Left cardiac atrium (tissue), 4 donors: ENCODE measurements at places on chromosomes 2 and 18.
A peak's percentile ranks its signal among the peaks of the same experiment; 100 is the strongest.

DNA sequence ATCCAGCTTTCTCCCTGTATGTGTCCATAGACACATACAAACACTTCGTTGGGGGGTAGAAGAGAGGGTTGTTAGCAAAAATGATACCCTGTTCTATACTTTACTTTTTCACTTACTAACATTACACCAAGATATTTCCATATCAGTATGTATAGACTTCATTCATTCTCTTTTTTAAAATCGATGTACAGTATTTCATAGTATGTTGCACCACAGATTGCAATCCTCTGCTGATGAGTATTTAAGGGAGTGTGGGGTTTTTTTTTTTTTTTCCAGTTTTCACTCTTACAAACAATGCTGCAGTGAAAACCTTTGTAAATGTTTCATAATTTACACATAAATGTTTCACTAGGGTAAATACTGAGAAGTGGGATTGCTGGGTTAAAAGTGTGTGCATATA is 402.3 kb downstream of the LRATD1 start:
- DNase-seq: no peak

DNA sequence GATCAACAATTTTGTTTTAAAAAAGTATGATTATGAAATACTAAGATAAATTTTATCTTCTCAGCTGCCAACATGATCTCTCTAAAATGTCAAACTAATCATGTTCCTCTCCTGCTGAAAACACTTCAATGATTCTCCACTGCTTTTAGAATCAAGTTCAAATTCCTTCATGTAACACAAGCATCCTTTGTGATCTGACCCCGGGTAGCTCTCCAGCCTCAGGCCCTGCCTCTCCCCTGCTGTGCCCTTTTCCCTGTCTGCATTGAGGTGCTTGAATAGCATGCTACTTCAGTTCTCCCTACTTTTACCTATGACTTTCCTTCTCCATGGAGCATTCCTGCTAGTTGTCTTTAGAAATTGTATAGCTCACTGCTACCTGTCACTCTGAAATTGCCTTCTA is 274.8 kb downstream of the PDE11A start:
- DNase-seq: no peak

DNA sequence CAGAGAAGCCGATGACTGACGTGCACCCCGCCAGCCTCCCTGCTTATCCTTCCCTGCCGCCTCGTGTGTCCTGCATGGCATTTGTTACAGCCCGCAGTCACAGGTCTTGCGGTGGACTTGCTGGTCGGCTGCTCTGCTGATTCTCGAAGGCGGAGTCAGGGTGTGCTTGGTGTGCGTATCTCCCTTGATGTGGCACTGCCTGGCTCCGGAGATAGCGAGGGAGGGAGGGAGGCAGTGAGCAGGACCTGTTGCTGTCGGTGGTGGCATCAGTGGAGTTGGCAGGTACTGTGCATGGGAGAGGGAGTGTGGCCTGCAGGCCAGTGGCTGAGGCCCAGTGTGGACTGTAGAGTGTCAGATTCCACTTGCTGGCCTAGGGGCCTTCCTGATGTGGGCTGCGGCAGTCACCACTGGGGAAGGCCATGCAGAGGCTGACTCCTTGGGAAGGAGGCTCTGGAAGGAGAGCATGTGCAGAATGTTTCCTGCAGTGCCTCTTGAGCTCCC is 198.9 kb downstream of the AGAP1 start:
- DNase-seq: no peak

GRCh38 chr2:8685697-8686358 is 4.0 kb downstream of the ID2 start:
- DNase-seq: peak; percentile 77

GRCh38 chr2:132438691-132439090 is 22.1 kb downstream of the GPR39 start:
- DNase-seq: no peak

DNA sequence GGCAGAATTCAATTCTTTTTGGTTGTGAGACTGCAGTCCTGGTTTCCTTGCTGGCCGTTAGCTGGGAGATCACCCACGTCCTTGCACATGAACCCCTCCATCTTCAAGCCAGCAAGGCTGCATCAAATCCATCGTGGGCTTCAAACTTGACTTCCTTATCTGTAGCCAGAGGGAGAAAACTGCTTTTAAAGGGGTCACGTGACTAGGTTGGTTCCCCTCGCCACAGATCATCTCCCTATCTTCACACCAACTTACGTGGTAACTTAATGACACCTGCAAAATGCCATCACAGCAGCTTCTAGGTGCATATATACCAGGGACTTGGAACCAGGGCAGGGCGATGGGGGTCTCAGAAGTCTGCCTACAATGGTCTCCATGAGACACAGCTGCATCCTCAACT is 169.5 kb downstream of the MTCL1 start:
- DNase-seq: no peak

GRCh38 chr2:152718909-152719645 is 657 bp downstream of the ARL6IP6 start:
- no peak for DNase-seq

DNA sequence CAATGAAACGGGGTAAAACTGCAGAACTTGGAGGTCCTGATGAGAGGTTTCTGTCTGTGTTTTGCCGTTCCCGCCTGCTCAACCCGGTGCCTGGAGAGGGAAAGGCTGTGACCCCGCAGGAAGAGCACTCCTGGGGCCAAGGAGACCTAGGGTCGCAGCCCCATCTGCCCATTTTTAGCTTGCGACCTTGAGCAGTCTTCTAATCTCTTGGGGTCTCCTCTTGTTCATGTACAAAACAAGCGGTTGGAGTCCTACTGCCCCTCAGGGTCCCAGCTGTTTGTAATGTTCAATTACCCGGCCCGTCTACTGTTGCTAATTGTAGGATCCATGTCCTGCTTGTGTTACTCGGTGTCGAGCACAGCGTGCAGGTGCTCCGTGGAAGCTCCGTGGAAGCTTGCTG is 104.5 kb downstream of the PTGR3 start:
- DNase-seq: no peak

DNA sequence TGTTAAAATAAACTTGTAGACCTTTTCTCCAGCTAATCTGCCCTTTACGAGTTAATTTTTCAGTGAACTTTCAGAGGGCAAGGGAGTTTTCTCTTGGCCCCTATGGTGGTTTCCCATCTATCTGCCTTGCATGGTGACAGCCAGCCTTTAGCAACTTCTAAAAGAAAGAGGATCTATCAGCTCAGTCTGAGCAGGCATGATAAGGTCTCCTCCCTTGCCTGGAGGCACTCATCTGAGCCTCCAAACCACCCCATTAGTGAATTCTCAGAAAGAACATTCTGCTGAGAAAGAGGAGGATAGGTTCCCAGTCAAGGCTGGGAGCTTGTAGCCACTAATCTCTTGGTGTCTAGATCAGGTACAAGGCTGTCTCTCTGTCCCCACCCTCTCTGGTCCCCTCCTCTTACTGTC is 10.7 kb upstream of the GYPC start:
- DNase-seq: no peak

DNA sequence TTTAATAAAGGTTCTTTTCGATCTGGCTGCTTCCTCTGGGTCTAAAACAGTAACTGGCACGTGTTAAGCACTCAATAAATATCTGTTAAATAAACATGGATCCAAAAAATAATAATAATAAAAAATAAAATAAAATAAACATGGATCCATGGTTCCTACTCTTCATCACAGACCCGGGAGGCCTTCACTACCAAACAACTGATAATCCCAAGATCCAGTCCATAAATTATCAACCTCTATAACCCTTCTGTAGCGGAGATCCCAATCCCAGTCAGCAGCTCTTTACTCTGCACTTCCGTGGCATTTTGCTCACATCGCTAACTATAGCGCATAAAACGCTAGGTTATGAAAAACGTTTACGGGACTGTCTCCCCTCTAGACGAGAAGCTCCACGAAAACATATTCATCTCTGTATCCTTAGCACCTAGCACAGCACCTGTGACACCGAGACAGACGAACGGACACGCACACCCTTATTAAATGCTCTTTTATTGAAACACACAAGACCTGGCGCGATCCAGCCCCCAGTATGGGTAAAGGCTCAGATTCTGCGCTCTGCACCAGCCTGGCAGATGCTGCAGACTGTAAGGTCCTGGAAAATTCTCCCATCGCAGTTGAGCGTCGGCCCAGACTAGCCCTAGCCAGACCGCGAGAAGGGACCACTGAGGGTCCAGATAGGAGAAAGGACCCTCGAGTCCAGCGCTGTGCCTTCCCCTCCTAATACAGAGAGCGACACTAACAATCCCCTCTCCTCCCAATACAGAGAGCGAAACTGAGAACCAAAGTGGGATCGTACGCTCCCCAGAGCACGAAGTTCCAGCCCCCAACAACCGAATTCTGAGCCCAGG is 770 bp downstream of the NBAS start:
- DNase-seq: no peak

DNA sequence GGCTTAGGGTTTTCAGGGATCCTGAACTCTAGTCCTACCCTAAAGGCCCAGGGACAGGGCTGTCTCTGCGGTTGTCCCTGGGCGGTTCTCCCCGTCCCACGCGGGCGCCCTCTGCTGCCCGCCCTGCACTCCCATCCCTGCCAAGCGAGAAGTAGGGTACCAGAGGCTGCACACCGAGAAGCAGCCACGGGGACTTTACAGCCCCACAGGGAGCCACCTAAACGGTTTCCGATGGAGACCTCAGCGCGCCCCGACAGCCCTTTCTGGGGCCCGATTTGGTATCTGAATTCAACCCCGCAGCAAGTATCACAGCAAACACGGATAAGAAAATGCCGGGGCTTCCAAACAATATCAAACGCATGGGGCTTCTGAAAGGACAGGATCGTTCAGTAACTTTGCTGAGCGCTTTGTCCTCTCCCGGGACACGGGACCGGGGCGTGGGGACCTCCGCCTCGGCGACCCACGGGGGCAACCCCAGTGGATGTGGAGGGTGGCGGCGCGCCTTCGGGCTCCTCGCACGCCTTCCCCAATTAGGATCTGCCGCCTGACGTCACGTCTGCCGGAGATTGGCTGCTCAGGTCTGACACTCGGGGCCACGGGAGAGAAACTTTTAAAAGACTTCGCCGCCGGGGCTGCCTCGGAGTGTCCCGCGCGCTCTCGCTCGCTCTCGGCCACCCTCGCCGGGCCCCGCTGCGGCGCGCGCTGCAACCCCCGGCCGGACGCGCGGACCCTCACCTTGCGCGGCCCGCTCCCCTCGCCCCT is at the start of gene LTBP1:
Gene LTBP1 (plus strand): TSS at position 640 of the 762 bp plus-strand sequence. CDS start 372 bp downstream, outside the sequence.
- peak; percentile 84 for DNase-seq

- DNase-seq: no peak
Measured at GRCh38 chr2:140424471-140424870, 1644.3 kb upstream of the NXPH2 start.

GRCh38 chr2:43576981-43577892 is 18.6 kb downstream of the THADA start:
- DNase-seq: no peak

GRCh38 chr2:197266477-197266876 is 44.1 kb downstream of the ANKRD44 start:
- DNase-seq: no peak

DNA sequence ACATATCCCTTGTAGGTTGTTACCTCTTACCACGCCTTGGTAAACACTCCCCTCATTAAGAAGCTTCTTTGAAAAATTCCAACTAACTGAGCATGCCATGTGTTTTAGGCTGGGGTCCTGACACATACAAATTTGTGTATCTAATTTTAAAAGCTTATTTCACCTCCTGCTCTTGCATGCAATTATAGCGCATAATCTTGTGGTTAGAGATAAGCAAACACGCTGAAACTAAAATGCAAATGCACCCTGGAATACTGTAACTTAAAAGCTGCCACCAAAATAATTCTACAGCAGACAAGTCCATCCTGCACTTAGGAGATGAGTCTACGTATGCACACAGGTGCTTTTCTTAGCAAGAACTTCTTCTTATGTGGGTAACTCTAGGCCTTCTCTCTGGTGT is 990.2 kb downstream of the TSN start:
- no peak for DNase-seq

DNA sequence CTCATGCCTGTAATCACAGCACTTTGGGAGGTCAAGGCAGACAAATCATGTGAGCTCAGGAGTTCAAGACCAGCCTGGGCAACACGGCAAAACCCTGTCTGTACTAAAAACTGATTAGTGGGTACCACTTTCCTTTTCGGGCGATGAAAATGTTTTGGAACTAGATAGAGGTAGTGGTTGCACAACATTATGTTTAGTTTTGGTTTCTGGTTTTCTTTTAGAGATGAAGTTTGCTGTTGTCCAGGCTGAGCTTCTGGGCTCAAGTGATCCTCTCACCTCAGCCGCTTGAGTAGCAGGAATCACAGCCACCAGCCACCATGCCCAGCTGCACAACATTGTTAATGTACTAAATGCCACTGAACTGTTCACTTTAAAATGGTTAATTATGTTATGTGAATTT is 27.6 kb downstream of the AAK1 start:
- no peak for DNase-seq

DNA sequence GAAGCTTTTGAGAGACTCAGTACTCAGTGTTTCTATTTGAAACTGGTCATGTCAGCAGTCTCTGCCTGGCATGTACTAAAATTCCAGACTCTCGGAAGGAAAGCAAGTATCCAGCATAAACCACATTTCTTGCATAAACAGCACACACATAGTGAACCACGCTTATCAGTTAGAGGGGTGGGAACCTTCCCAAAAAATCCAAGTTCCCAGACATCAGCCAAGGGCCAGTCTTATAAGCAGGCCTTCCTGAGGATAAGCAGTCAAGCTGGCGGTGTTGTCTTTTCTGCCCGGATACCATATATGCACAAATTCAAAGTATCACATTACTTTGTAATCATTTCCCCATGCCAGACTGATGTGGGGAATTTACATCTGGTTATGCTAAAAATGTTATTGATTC is 73.6 kb downstream of the ST6GAL2 start:
- DNase-seq: no peak

- no peak for DNase-seq
Measured at GRCh38 chr2:72813841-72814240, 12.0 kb downstream of the EXOC6B start.

- DNase-seq: no peak
Measured at GRCh38 chr18:21300035-21300907, 58.2 kb downstream of the GREB1L start.

GRCh38 chr18:23542461-23542860 is 39.1 kb downstream of the RMC1 start:
- DNase-seq: no peak

DNA sequence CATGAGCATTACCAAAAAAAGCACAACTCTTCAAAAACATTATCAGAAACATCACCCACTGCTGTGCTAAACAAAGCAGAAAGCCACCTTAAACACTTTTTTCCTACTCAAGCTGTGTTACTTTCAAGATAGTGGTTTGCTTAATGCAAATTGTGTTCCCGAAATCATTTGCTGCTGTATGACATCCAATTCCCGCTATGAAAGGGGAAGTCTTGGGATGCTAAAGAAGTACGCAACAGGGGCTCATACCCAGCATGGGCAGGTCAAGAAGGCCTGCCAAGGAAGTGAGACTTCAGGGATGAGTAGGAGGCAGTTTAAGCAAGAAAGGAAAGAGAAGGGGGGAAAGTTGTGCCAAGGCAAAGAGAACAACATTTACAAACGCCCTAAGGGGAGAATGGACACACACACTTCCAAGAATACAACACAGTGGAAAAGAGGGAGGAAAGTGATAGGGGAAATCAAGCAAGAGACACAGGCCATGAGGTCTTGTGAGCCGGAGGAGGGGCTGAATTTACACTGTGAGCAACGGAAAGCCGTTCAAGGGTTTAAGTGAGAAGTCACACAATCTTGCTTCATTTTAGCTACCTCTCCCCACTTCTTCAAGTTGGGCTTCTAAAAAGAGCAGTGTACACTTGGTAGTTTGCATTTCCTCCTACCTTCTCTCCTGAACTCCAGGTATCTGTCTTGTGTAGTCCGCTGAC is 4.0 kb downstream of the PTPN2 start:
- DNase-seq: no peak
